Hematopoietic multipotent progenitor cell treated with erythropoietin and hydrocortisone succinate and interleukin-3 and kit ligand, for 8 days (in vitro differentiated cells): ENCODE measurements at places on chromosomes 7 and 10.

GRCh38 chr7:86911659-86912058, 147.8 kb downstream of the ELAPOR2 start:
- no peak for DNase-seq

GRCh38 chr7:39069896-39070881, 92.5 kb downstream of the POU6F2 start:
- DNase-seq = peak; percentile 7

GRCh38 chr10:114021154-114021553, 22.5 kb upstream of the ADRB1 start:
- DNase-seq = no peak

GRCh38 chr10:114906981-114907380, 31.0 kb upstream of the TRUB1 start:
- no peak for DNase-seq

DNA sequence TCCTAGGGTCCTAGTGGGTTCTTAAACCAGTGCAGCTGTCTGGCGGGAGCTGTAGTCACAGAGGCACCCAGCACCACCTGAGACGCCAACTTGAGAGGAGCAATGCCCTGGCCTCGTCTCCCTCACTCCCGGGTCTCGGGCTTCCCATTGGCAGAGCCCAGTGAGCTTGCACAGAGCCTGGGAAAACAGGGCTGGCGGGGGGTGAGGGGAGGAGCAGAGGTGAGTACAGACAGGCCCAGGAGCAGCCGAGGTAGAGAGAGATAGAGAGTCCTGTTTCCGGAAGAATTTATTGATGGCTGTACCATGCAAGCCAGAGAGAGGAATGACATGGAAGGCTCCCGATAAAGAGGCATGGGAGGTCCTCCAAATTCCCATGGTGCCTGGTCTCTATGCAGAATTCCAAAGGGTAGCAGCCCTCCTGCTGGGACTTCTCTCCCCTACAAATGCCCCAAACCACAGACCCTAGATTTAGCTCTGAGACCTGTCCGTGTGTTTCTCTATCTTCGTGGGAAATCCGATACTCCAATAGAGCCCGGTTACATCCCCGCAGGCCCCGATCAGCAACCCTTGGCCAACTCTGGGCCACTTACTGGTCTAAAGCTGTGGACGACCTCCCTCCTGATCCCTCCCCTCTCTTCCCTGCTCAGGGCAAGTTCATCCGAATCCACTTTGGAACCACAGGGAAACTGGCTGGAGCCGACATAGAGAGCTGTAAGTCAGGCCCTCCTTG, 20.3 kb upstream of the MYH16 start:
- no peak for DNase-seq

DNA sequence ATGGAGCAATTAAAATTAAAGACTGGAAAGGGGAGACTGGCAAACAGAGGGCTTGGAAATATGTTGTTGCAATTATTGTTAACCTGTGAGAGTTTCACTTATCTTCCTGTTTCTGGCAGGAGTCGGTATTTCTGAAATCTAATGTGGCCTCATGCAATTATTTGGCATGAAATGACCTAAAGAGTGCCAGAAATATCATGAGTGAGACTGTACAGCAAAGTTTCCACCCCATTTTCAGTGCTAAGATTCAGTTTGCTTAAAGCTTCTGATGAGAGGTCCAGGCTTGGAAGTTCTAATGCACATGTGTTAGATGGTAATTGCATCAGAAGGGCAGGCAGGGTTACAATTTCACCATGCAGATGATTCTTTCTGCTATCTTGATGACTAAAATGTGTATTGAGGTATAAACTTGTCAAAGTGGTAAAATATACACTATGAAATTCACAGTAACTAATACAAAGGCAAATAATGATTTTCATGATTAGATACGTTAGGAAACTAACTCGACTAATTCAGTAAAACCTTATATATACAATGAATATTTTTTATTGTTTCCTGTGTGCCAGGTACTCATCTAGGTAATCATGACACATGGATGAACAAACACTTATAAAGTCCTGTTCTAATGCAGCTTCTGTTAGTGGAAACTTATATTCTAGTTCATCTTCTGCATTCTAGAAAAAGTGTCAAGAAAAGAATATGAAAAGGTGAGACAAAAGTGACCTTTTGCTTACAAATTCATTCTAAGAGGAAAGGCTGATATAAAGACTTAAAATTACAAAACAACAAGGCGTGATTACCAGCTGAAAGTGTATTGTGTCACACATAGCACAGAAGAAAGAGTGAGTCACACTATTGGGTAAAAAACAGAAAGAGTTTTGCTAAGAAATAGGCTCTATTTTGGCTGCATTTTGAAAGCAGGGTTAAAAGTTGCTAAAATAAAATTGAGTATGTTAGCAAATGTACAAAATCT, 533.4 kb upstream of the SEMA3D start:
- peak; percentile 2 for DNase-seq

GRCh38 chr7:104286839-104287238, 41.6 kb upstream of the LHFPL3 start:
- no peak for DNase-seq

DNA sequence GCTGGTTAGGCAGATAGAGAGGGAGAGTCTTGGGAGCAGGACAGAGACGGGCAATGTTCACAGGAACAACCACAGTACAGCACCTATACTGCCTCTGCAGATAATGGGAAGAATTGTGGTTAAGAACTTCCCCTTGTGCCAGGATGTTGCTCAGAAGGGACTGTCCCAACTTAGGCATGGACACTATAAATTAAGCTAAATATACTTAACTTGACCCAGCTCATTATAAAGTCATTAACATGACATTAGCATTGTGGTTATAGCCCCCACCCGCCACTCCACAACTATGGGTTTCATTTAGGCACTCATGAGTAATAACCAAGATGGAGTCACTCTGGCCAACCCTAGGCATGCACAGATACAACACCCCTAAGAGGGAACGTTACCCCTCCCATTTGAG, 310.9 kb upstream of the NRG3 start:
- no peak for DNase-seq

DNA sequence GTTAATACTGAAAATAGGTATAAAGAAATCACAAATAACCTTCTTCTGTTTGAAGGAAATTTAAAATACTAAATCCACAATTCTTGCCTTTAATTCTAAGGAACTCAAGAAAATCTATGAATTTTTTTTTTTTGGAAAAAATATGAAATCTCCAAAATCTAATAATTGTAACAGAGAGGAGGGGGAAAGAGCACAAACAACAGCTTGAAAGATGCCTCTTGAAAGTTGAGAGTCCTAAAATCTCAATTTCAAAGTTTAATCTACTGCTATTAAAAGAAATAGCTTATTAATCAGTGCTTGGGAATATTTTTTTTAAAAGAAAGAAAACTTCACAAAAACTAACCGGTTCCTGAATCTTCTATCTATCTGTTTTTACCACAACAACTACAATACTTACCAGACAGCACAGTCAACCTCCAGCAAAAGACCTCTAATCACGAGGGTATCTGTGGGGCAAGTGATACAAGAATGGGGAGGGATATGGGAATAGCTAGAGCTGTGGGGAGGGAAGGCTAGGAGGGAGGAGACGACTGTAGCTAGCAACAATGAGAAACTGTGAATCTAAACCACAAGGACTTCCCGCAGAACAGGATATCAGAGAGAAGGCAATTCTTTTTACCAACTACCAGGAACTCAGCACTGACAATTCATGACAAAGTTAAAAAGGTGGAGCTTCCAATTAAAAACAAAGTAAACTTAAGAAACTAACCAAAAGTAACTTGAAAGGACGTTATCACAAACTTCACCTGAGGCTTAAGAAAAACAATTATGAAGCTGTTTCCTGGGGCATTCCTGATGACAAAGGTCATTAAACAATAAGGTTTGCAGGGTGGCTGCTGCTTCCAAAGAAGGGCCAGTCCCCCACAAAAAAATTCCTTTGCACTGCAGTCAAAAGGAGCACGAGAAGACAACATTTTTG, at the start of gene USP54:
Gene USP54, minus strand, starts transcription at position 462 of the 919 bp plus-strand sequence. CDS start 15,684 bp downstream, outside the sequence.
- peak; percentile 44 for DNase-seq
